ENCODE measurements at places on chromosomes 13 and 19.

GRCh38 chr13:77430377-77430951, 103.6 kb upstream of the MYCBP2 start:
- DNase-seq, result no peak

- no peak for DNase-seq
Measured at GRCh38 chr19:38389101-38389925, 816 bp downstream of the SPRED3 start.

DNA sequence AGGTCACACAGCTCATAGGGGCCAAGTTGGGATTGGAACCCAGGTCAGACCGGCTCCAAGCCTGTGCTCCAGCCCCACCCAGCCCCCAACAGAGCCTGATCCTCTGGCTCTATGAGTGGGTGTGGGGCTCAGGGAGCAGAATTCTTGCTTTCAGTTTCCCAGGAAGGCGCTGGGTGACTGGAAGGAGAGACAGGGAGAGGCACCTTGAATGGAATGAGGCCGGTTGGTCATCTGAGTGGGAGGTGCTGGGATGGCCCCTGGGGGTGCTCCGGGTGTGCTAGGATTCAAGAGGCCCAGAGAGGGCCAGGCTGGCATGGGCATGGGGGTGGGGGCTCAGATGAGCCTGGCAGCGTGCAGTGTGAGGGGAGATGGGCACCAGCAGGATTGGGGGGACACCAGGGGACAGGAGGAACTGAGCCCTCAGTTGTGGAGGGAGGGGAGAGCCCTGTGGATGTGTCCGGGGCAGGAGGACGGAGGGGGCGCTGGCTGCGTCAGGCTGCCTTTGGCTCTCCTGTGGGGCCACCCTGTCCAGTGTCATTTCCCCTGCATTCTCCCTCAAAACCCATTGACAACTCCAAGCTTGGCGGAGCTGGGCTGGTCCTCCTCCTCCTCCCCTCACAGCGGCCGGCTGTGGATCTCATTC, 31.2 kb upstream of the ANKRD10 start:
- DNase-seq, result no peak

DNA sequence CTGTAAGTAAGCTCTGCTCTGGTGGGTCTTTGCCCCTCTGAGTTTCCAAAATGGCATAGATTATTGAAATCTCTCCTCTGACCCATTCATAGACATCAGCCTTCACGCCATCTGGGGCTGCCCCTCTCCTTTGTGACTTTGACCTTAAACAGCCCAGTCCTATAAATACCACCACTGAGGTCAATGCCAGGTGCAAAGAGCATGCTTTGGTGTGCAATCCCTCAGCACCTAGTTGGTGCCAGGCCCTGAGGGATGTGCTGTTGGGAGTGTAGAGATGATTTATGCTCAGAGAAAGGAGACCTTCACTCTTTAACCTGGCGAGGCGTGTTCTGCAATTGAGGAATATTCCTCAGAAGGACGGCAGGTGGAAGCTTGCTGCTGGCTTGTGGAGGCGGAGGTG, 121.7 kb upstream of the TSHZ3 start:
- no peak for DNase-seq

- DNase-seq, result no peak
Measured at GRCh38 chr13:46315491-46316075, 71.5 kb downstream of the RUBCNL start.

DNA sequence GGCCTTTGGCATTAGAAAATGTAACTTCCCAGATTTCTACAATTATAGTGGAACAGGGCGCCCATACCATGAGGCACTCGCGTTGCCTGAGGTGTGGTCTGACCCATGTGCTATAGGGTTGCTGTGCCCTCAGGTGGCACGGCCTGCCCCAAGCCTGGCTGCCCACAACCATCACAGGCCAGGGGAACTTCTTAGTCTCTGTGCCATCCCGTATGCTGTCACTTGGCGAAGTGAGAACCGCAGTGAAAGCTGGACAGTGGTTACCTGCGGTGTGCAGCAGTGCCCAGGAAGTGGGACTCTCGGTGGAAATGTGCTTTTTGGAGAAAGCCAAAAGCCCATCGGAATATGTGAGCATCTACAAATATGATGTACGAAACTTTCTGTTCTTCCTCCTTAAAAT, 88.2 kb upstream of the GPR183 start:
- no peak for DNase-seq

DNA sequence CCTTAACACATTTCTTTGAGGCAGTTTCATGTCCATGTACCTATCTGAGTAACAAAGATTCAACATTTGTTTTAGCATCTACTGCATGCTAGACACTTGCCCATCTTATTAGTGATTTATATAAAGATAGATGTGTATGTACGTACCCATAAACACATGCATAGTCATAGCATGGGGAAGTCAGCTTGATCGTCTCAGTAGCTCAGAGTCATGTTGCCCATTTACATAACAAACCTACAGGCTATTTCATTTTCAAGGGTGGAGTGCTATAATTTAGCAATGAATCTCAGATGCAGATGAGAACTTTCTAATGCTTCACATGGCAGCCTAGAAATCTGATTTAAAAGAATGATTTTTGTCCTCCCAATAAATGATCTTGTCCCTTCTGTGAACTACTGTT, 23.5 kb downstream of the FLT1 start:
- no peak for DNase-seq

GRCh38 chr19:7677669-7678311, 900 bp downstream of the MCEMP1 start:
- DNase-seq, result no peak

DNA sequence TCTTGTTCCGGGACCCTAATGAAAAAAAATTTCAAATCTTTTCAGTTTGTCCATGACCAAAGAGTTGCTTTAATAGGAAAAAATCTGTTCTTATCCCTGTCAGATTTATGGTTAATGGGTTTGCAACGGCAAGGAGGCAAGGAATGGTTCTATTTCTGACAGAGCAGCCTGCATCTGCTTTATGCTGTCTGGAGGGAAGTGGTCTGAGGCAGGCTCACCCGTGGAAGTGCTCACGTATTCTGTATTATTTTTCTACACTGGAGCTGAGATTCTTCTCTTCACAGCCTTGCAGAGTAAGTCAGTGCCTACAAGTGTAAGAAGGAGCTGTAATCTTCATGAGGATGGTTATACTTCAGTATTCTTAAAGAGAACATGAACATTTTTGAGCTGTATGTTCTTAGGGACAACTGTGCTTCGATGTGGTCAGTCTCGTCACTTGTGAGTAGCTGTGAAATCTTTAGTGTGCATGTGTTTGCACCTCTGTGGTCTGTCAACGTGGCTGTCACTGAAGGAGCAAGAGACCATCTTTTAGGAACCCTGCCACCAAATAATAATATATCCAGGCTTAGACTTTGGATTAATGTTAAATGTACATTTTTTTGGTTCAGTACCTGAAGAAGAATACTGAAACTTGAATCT, 114.3 kb downstream of the DNAJC3 start:
- DNase-seq, result no peak

DNA sequence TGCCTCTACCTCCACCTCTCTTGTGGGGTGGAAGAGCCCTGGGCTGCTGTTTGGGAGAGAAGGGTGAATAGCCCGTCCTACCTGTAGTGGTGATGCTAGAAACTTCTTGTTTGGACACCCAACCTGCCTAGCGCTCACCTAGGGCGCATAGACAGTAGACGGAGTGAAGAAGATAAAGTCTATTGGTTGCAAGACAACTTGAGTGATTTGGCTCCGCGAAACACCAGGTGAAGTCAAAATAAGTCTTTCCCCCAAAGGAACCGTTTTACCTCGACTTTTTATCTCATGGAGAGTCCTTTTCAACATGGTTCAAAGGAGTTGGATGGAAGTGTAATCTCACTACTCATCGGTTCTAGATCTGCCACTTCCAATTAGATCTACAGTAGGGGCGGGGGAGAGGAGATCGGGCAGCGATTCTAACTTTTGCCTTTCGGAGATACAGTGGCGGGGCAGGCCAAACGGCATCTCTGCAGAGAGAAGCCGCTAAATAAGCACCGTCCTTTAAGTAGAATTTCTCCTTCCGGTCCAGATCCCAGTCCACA, 694 bp upstream of the ZIC5 start:
- no peak for DNase-seq

GRCh38 chr13:113491418-113491883, 940 bp upstream of the DCUN1D2 start:
- DNase-seq, result no peak

- no peak for DNase-seq
Measured at GRCh38 chr19:49366110-49366509, 2.4 kb downstream of the DKKL1 start.

DNA sequence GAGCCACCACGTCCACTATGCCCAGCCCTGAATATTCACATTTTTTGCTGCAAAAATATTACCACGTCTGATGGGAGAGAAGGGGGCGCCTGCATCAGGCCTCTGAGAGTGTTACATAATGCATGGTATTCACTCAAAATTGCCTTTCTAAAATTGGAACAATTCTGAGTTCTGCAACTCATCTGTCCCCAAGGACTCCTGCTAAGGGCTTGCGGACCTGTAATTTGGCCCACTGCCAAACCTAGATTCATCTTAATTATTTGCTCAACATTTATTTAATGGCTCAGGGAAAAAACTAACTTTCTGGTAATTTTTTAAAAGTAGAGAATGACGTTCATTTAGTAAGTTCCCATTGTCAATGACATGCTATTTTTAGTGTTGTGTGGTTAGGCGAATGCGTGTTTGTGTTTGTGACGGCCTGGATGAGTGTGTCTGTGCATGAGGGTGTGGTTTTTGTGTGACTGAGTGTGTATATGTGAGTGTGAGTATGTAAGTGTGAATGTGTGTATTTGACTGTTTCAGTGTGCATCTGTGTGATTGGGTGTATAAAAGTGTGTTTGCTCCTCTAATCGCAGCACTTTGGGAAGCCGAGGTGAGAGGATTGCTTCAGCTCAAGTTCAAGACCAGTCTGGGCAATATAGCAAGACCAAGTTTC, 8.8 kb downstream of the INAFM1 start:
- no peak for DNase-seq

DNA sequence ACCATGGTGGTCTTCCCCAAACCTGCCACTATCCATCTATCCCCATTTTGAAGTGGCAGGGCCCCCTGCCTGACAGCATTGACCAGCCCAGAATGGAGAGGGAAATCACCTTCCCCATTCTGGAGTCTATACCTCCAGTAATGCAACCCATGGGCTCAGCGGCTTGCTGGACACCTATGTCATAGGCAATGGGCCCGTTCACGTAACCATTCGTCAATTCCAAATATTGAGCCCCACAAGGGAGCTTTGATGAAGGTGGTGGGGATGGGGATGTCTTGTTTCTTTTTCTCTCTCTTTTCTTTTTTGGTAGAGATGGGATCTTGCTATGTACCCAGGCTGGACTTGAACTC, 63.1 kb downstream of the AP1M1 start:
- no peak for DNase-seq

GRCh38 chr13:102555914-102556553, 40.8 kb upstream of the TPP2 start:
- DNase-seq, result no peak

- no peak for DNase-seq
Measured at GRCh38 chr19:1608359-1609102, 3.3 kb upstream of the UQCR11 start.

- DNase-seq, result no peak
Measured at GRCh38 chr13:102642475-102642874, 45.7 kb downstream of the TPP2 start.

- DNase-seq, result no peak
Measured at GRCh38 chr19:39154629-39155100, 29.1 kb downstream of the PAK4 start.

DNA sequence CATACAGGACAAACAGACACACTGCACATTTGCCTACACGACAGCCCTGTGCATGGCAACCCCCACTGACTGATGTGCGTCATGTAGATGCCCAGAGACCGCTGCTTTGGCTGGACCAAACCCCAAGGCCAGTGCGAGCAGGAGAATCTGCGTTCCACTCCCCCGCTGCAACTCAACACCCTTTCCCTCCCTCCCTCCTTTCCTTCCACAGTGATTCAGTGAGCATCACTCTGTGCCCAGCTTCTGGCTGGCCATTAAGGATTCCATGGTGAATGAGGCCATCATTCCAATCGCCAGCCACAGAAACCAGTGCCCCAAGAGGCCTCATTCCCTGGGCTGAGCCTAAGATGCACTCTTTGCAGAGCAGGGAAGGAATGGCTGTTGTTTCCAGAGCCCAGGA, 61.6 kb downstream of the GSX1 start:
- no peak for DNase-seq

- DNase-seq, result no peak
Measured at GRCh38 chr19:41403181-41403970, 5.8 kb downstream of the BCKDHA start.

DNA sequence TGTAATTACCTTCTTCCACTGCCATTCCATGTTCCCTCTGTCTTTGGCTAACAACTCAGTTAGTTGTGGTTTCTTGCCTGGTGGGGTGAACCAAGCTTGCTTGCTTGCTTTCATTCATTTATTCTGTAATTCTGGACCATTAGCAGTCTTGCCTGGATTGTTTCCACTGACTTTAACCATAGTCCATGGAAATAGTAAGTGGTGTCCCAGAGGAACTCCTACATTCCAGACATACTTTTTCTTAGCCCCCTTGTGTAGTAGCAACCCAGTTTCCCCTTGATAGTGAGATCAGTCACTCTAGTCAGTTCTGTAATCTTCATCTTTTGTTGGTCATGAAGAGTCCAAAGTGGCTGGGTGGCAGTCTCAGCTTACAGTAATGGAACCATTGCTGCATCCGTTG, 23.2 kb downstream of the PDS5B start:
- no peak for DNase-seq

DNA sequence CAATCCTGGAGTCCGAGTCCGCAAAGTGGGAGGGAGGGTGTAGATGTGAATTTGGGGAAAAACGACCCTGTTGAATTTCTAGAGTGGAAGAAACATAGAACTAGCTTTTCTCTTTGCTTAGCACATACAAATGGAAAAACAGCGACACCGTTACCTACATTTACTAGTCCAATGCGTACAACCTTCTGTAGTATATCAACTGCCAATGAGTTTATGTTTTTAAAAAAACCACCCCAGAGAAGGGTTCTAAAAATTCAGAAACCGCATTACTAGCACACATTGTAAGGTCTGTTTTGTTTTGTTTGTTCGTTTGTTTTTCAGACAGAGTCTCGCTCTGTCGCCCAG, 332 bp upstream of the SUPT20H start:
- DNase-seq, result no peak

DNA sequence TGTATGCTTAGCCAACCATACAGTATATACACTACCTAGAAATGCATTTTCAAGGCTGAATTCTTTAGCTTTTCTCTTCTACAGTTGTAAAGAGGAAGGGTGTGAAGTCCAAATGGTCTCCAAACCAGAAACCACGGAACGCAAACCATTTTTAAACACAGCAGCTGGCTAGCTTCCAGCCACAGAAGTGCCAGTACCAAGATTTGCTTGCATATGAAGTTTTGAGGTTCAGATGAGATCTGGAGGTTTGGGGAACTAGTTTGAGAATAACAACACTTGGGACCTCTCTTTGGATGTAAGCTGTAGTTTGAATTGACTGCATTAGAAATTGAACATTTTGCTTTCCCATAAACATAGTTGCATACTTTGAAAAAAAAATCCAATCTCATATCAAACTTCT, 1243.5 kb downstream of the EFNB2 start:
- DNase-seq, result no peak

- DNase-seq, result no peak
Measured at GRCh38 chr19:1248786-1249297, 459 bp downstream of the MIDN start.

Data from cortex of kidney (tissue), 1 donor.